AG08395 (cell line): ENCODE measurements at places on chromosomes 11 and 22.
A peak's percentile ranks its signal among the peaks of the same experiment; 100 is the strongest.

DNA sequence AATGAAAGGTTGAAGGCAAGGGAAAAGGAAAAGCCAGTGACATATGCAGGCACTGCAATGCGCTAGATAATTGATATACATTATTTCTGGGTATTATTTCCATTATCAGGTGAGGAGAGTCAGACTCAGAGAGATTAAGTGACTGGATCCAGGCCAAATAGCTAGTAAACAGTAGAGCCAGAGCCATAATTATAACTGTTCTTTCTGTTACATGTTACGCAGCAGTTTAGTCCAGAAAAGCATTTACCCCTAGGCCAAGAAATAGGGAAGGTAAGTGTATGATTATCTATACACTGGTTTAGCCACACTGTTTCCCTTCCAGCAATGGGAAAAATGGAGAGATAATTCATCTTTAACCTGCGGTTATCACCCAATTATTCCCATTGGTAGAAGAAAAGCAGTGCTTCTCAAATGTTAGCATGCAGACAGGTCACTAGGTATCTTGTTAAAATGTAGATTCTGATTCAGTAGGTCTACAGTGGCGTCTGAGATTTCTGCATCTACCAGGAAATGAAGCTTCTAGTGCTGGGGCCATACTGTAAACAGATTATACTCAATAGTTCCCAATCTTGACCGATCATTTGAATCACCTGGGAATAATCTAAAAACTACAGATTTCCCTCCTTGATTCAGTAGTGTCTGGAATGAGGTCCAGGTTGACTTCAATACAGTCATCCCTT is 69.4 kb downstream of the RBFOX2 start:
- DNase-seq = no peak

DNA sequence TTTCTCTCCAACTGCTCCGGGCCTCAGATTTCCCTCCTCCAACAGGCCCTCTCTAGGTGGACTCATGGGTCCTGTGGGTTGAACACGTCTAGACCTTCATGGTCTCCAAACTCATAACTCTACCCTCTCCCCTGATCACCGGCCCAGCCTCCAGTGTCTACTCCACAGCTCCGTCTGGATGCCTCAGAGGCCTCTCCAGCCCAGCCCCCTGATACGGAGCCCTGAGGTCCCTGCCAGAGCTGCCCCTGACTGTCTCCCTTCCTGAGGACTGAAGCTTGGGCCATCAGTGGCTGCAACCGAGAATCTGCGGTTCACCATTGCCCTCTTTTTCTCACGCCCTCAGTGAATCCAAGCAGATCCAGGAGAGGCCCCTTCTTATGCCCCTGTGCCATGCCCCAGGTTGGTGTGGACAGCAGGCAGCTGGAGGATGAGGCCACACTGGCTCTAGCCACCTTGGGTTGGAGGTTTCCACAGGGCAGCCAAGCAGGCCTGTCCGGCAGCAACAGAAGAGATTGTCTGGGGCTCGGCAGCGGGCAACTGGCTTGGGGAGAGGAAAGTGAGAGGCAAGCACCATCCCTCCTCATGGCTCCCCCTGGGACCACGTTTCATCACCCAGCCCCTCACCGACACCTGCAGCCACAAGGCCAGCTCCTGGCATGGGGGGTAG is 104.6 kb upstream of the FGF3 start:
- DNase-seq = no peak

DNA sequence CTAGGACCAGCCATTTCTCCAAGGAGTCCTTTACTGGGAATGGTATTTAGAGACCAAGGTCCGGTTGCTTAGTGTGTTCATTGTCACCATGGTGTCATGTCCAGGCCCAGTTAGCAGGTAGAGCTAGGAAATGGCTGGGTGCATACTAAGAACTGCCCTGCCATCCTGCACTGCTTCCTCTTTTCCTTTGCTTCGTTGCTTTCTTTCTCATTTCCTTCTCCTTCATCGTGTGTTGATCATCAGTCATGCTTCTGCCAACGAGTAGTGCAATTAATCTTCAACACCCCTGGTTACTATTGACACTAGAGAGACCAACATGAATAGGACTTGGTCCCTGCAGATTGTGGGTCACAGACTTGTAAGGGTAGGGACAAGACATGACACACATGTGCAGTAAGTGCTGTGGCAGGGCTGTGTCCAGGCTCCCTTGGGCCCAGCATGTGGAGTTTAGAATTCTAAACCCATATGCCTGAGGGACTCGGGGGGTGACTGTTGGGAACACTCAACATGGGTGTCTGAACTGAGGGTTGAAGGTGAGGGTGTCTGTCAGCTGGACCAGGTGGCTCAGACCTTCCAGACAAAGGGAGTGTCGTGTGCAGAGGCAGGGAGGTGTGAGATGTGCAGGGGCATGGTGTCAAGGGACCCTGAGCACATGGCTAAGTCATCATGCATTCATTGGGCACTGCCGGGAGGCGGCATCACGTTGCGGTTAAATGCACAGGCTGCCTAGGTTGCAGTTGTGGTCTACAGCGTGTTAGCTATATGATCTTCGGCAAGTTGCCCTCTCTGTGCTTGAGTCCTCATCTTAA is 42.6 kb downstream of the ST14 start:
- DNase-seq = no peak

DNA sequence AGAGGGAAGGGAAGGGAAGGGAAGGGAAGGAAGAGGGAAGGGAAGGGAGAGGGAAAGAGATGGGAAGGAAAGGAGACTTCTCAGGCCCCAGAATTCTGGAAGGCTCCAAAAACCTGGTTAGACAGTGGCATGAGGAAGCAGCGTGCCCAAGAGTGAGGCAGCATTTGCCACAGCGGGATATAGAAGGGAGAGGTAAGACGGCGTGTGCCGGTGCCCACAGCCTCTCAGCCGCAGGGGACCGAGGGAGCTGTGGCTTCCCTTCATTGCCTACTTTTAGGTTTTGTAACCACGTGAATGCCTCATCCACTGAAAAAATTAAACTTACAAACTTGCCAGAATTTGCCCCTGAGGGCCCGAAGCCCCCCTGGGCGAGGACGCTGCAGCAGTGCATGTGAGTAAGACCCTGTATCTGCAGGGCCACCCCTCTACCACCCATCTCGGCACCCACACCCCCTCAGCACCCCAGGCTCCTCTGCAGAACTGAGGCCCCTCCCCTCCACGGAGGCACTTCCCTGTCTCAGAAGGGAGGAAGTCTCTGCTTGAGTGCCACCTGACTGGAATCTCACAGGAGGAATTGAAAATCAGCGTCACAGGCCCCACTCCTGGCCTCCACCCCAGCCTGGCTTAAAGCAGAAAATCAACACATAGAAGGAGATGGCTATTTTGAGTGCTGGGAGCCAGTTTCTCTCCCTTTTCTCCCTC is 58.1 kb downstream of the LINC01488 start:
- DNase-seq = no peak

DNA sequence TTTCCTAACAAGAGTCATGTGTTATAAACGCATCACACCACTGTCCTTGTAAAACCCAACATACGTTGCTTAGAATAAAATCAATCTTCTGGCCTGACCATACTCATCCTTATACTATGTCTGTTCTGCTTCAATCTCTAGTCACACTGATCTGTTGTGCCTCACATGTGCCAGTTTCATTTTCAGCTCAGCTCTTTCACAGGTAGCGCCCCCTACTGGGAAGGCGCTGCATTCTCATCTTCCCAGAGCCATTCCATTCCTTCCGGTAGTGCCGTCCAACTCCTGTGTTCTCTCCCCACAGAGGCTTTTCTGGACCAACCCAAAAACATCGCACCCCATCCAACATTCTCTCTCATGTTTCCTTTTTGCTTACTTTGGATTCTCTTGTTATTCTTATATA is 22.2 kb downstream of the CASP5 start:
- DNase-seq = no peak

- no peak for DNase-seq
Observed at GRCh38 chr11:2742201-2742600, 42.4 kb upstream of the KCNQ1OT1 start.

DNA sequence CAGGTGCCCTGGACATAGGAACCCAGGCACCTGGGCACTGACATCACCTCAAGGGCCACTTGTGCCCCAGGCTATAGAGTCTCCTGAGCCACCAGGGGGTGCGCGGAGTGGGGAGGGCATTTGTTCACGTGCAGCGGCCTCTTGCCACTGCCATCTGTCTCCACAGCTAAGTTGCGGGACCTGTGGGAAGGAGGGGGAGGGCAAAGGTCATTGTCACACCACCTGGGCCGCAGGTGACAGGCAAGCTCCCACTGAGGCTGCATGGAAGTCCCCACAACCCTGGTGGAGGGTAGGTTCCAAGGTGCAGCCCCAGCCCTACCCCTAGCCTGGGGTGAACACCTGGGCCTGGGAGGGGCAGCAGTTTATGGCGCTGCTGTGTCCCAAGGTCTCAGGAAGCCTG is 79.5 kb downstream of the PIWIL3 start:
- DNase-seq = no peak

GRCh38 chr11:130872102-130872501 is 44.2 kb downstream of the SNX19 start:
- no peak for DNase-seq

DNA sequence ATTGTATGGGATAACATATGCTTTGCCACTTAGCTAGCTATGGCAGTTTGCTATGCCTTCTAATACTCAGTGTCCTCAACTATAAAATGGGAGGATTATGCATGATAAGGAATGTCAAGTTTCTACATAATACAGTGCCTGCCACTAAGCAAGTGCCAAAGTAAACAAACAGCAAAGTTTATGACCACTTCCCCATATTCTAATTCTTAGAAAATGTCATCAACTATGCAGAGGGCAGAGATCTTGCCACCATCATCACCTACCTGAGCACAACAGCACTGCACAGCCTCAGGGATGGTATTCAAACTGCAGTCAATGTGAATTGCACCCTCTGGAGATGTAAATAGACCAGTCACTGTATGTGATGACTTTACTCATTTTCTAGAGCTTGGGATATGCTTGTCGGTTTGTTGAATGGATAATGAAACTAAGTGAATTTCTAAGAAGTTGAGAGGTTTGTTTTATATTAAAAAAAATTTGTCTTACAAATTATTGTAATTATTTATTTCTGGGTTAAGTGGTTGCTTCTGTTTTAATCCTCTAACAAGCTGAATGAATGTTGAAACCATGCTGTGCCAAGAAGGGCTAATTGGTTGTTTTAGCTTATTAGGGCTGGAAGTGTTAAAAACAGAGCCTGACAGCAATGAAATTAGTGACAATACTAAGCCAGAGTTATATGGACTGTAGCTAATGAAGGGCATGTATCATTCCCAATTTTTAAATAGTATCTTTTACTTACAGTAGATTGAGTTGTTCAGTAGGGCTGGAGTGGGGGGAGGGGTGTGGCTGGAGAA is 398.4 kb downstream of the CNTN5 start:
- no peak for DNase-seq

GRCh38 chr11:34251589-34251980 is 106.2 kb downstream of the ABTB2 start:
- peak; percentile 61 for DNase-seq

DNA sequence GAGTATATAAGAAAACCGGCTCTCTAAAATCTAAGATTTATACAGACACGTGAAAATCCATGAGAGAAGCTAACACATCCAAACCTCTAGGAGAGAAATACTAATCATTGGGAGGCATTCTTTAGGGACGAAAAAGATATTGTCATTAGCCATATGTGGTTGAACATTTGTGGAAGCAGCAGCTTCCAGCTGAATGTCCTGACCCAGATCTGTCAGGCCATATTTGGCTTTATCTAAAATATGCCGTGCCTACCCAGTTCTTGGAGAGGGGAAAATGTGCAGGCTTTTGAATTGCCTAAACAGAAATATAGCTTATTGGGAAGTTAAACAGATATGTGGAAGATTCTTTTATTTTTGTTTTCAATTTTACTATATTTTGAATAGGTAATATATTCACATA is 6.4 kb downstream of the CCDC89 start:
- DNase-seq = no peak

GRCh38 chr11:44226490-44226889 is 83.4 kb downstream of the ALX4 start:
- DNase-seq = no peak

DNA sequence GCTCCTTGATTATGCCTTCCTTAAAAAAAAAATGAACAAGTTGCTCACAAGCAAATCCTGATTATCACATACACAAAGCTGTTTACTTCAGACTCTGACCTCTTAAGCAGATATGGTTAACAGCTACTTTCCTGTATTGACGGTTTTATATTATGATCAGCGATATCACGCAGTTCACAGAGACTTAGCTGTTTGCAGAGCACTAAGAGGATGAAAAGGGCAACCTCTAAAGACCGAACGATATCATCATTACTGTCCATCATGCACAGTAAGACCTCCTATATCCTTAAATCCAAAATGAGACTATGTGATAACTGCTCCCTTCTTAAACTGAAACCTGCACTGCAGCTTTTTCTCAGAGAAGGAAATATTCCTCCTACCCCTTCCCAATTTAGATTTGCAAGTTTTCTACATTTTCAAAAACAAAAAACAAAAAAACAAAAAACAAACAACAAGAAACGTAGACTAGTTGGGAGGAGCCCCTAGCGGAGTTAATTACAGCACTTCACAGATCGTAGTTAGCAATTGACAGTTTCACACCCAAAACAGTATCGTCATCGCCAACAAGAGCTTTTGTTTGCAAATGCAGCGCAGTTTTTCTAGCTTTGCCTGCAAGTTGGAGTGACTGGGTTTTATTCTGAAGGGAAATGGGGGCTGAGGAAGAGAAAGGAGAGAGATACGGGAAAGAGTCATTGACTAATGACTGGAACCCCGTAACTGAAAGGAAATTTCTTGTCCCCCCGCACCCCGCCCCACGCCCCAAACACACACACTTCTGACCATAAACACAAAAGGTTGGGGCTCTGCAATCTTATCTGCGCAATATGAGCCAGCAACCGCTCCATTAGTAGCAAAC is 1.2 kb downstream of the DDX6 start:
- peak; percentile 11 for DNase-seq

DNA sequence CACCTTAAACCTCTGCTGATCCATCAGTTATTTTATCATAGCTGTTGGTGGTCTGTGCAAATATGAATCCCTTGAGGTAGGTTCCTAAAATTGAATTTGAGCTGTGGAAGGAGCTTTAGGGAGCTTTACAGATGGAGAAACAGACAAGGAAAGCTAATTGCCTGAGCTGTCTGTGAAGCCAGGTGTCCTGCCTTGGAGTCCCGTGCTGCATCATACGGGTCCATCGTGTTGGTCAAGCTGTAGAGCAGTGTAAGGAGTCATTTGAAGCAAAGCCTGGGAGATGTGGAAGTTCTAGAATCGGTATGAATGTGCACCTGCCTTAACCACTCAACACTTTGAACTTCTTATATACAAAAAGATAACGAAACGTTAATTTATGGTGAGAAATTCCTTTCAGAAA is 1.0 kb downstream of the POLA2 start:
- no peak for DNase-seq

DNA sequence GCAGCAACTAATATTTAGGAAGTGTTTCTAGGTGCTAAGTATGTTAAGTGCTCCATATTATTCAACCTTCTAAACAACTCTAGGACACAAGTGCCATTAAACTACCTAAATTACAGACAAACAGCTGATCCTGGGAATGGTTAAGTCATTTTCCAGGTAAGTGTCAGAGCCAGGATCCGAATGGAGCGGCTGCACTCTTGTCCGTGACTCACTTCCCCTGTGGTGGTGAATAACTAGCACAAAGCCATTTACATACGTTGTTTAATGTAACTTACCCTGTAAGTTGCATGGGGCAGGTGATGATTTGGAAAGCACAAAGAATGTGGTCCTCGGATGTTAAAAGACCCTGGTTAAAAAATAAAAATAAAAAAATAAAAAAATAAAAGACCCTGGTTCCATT is 8.8 kb upstream of the PRG2 start:
- no peak for DNase-seq

- DNase-seq = no peak
Observed at GRCh38 chr11:114259124-114259526, 37.1 kb upstream of the NNMT start.

- DNase-seq = no peak
Observed at GRCh38 chr11:3970108-3970507, 114.6 kb downstream of the STIM1 start.
